Amniotic epithelial cell (primary cell): ENCODE measurements at places on chromosomes 12 and 14.

DNA sequence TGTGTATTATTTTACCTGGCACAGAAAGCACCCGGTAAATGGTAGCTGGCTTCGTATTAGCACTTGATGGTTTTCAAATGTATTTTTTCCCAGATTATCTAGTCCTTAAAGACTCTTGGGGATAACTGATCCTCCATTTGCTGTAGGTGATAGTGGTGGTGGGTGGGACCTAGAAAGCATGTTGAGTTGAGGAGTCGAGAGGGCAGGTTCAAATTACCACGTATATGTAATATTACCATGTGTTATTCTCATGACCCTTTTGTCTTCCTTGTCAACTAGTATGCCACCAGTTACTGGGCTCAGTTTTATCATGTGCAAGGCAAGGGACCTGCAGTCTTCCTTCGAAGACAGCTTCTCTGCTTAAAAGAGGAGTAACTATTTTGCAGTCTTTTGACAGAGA lies 1.8 kb downstream of the GLRX5 start:
- DNase-seq = no peak

GRCh38 chr12:2652011-2652400 lies 142.8 kb upstream of the FKBP4 start:
- no peak for DNase-seq

GRCh38 chr14:36056845-36057244 lies 119.7 kb downstream of the PTCSC3 start:
- DNase-seq = no peak

DNA sequence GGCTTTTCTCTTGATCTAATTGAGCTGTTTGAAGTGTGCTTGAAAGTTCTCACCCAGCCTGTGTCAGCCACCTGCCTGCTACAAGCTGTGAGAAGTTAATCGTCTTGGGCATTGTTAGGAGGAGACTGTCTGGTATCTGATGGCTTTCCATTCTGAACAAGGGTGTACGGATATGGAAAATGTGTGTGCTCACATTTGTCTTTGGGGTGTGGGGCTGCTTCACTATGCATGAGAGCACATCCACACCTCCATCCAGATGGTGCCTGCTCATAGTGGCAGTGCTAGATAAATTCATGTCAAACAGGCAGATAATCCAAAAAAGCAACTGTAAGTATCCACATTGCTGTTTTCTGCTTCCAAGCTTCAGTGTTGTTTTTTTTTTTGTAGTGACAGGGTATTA lies 462.2 kb downstream of the DIO2 start:
- no peak for DNase-seq

GRCh38 chr14:104651876-104652260 lies 37.5 kb upstream of the INF2 start:
- no peak for DNase-seq

DNA sequence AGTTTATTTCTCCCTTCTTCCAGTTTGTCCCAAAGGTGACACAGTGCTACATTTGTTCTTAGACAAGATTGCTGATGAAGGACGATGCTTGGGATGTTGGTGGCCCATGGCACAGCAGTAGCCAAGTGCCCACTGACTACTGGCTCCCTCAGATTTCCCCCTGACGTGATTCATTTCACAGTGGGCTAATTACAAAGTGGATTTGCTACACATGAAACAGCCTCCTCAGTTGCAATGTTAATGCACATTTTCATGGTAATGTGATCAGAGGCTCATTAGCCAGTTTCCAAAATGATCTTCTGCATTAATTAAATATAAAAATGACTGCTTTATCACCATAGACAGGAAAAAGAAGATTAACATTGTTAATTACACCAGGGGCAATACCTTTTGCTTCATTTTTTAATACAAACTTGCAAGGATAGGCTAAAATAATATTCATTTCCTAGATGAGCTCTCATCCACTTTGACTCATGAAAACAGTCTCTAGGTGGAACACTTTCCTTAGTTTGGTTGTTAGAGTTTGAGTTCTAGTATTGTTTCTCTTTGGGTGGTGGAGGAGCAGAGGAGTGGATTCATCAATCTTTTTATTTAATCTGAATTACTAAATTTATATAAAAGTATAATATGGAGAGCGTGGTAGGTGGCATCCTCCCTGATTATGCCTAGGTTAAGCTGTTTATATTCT lies 250.9 kb downstream of the PDZRN4 start:
- DNase-seq = no peak
